Thymus (tissue), 14 donors: ENCODE measurements at places on chromosomes 1 and 21. TPM values are rescaled to one million over a fixed set of nuclear protein-coding genes. Genes with fewer than 3 reads are reported as not detected.
A peak's percentile ranks its signal among the peaks of the same experiment; 100 is the strongest.

The SLFNL1 gene
- 0.19 TPM for total RNA-seq

The SEMA6C gene
- total RNA-seq, result 1.5 TPM

The USF1 gene
- 81.8 TPM for total RNA-seq

DNA sequence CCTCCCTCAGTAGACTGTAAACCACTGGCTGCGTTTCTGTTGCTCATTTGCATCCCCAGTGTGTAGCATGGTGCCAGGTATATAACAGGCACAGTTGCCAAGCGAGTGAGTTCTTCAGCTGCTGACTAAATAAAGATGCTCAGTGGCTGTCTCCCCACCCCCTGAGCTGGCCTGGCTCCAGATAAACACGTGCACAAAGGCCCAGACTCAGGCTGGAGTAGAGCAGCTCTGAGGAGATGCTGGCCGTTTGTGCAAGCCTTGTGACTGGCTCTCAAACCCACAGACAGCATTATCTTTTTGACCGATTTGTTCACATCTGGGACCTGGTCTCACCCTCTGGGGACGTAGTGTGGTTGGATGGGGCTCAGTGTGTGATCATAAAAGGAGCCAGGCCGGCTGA, 7.1 kb downstream of the CHRNB2 start:
- no peaks in the 10 kb centered on the region for H3K4me1 ChIP-seq
- H3K36me3 ChIP-seq, result peaks cover 19% of the 10 kb centered on the region

GRCh38 chr1:35706846-35707600, 11.7 kb downstream of the C1orf216 start:
- peaks cover 18% of the 10 kb centered on the region for H3K4me1 ChIP-seq
- H3K27ac ChIP-seq, result peak overlapping the region; percentile 31
- DNase-seq, result no peak
- H3K36me3 ChIP-seq, result no peaks in the 10 kb centered on the region
- peak overlapping the region; percentile 66 for H3K4me3 ChIP-seq

The CNIH3 gene
- total RNA-seq, result 2.3 TPM

DNA sequence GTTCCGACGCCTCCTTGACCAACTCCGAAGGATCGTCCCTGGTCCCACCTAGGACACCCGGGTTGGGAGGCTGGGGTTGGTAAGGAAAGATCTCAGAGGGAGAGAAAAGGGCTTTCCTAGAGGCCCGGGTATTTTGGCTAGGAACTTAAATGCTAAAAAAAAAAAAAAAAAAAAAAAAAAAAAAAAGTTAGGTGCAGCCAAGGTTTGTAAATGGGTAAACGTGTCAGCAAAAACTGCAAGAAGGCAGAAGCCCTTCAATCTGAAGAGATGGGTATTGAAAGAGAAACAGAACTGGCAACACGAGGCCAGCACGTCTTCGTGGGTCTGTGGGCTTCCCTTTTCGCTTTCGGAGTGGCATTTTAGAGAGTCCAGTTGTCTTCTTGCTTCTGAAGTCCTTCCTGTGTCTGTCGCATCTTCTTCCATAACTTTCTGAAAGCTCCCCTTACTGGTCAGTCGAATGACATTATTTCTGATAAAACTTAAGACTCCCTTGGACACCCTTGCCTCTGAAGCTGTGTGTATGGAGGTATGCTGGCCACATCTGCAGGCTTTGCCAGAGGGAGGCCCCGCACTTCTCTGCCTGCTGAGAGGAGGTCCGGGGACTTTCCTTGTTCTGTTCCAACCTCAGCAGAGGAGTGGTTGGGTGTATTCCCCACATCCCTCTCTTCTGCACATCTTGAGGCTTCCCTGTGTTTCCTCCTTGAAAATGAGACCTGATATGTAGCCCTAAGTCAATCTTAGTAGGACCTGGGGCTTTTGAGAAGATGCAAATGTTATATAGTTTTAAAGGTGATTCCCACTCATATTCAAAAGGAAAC, 745 bp downstream of the RCSD1 start:
- peaks cover 13% of the 10 kb centered on the region for H3K36me3 ChIP-seq
- DNase-seq, result peak; percentile 40
- H3K27ac ChIP-seq, result peak overlapping the region; percentile 89

DNA sequence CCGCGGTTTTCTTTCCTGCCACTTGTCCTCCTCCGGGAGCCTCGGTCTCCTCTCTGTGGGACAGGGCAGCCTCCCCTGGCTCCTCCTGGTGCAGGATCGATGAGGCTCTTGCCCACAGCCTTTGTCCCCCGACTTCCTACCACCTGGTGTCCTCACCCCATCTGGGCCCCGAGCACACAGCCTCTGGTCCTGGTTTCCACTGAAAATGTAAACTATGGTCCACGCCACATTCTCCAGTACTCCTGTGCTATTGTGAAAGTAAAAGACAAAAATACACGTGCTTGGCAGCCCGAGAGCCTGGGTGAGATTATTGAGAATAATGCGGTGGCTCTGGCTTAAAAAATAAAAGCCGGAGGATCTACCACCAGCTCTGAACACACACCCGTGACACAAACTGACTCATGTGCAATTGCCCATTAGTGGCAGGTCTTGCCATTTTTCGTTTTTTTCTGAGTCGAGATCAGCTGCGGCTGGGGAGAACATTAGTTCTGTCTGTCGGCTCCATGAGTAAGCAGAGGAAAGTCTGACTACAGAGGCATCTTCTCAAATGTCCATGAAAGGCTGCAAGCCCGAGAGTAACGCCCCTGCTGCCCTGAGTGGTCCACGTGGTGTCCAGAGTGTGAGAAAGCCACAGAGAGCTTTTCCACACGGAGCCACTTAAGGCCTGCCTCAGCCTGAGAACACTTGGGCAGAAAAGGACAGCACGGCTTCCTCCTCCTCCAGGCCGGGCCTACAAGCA, 5.7 kb upstream of the COL6A2 start:
- no peak overlapping the region for H3K4me3 ChIP-seq
- H3K4me1 ChIP-seq, result no peaks in the 10 kb centered on the region
- peaks cover 6% of the 10 kb centered on the region for H3K27me3 ChIP-seq
- H3K36me3 ChIP-seq, result no peaks in the 10 kb centered on the region
- no peak overlapping the region for H3K27ac ChIP-seq

GRCh38 chr1:53732912-53733317, 6.0 kb downstream of the GLIS1 start:
- no peak overlapping the region for H3K27ac ChIP-seq
- H3K4me3 ChIP-seq, result no peak overlapping the region
- DNase-seq, result no peak
- peaks cover 3% of the 10 kb centered on the region for H3K4me1 ChIP-seq
- no peaks in the 10 kb centered on the region for H3K36me3 ChIP-seq
- peaks cover 69% of the 10 kb centered on the region for H3K27me3 ChIP-seq

The IQGAP3 gene
- total RNA-seq, result 2.5 TPM

DNA sequence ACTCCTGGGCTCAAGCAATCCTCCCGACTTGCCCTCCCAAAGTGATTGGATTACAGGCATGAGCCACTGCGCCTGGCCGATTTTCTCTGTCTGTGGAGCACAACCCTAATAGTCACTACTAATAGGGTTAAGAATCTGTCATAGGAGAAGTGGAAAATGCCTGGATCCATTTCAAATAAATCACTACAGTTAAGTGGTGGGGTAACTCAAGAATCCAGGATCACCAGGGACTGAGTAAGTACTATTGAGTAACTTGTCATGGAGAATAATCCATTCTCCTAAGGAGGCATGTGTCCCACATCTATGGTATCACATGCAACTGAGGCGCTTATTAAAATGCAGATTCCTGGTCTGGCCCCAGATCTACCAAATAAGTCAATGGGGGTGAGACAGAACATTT, 53.2 kb downstream of the OPTC start:
- H3K27me3 ChIP-seq, result no peaks in the 10 kb centered on the region
- H3K36me3 ChIP-seq, result no peaks in the 10 kb centered on the region
- no peak for DNase-seq
